Endodermal cell (in vitro differentiated cells): ENCODE measurements at places on chromosomes 6 and 20. TPM values are rescaled to one million over a fixed set of nuclear protein-coding genes. Genes with fewer than 3 reads are reported as not detected.

FIG4 gene
- 22.4 to 24.3 TPM (median 22.6 TPM) in 3 replicates for total RNA-seq

CD93 gene
- 0.02 and 0.04 TPM in 2 replicates for total RNA-seq

TEAD3 gene
- total RNA-seq, result 22.7 and 23.5 TPM in 2 replicates

DNA sequence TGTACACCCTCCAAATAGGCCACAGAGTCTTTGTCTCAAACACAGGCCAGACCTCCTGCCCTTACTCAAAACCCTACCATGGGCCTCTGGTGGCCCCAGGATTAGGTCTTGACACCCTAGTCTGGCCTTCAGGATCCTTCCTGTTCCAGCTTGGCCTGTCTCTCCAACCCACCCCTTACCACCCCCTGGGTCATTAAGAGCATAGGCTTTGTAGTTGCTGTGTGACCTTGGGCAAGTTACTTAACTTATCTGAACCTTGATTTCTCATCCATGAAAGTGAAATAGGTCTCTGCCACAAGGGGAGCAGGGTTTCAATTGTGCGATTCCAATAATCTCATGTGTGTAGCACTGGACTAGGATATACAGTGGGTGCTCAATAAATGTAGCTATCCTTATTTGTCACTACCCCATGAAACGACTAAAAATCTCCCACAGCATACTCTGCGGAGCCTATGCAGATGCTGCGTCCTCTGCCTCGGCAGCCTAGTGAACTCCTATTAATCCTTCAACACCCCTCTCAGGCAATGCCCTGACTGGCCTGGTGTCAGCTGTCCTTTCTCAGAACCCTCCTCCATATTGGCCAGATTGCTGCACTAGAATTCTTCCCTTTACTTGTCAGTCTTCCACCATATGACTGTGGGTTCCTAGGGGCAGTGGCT, 39.7 kb upstream of the NOL4L start:
- no peak overlapping the region for H3K27ac ChIP-seq
- DNase-seq, result no peak
- no peaks in the 10 kb centered on the region for H3K27me3 ChIP-seq

DNA sequence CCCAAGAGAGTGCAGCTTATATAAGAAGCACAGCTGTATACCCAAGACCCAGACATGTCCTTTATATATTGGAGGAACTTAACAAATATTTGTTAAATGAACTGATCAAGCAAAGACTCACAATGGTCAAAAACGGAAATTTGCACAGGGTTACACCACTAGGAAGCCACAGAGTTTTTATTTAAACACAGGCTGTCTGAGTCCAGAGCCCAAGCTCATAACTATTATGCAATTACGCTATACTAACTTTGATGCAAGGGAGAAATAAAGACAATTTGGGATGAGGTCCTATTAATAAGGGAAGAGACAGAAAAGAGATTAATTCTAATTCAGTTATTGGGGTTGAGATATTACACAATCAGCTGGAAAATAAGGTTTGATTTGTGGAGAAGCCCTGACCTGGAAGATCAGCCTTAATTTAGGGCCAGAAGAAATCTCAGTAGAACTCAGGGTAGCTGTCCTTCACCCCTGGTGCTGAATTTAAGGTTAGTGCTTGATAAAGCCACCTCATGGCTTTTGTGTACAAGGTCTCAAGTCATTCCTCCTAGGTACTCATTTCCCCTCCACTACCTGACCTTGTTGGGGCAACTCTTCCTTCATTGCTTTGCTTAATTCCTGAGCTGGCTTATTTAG, 10.5 kb upstream of the ZNF334 start:
- H3K36me3 ChIP-seq, result no peaks in the 10 kb centered on the region
- H3K27me3 ChIP-seq, result peaks cover 29% of the 10 kb centered on the region
- H3K4me1 ChIP-seq, result no peaks in the 10 kb centered on the region
- H3K27ac ChIP-seq, result no peak overlapping the region

DNA sequence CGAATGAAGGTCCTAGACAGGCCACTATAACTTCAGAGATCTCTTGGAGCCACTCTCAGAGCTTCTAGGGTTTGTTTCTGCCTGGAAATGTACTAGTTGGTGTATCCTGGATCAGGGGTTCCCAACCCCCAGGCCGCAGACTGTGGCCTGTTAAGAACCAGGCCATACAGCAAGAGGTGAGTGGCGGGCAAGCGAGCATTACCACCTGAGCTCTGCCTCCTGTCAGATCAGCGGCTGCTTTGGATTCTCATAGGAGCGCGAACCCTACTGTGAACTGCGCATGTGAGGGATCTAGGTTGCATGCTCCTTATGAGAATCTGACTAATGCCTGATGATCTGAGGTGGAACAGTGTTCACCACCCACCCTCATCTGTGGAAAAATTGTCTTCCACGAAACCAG, 2.4 kb downstream of the BRPF3 start:
- H3K27ac ChIP-seq, result no peak overlapping the region
- H3K36me3 ChIP-seq, result peaks cover 55% of the 10 kb centered on the region
- no peaks in the 10 kb centered on the region for H3K27me3 ChIP-seq
- peaks cover 3% of the 10 kb centered on the region for H3K4me1 ChIP-seq
- H3K4me3 ChIP-seq, result no peak overlapping the region
